ENCODE measurements at places on chromosomes 16 and 17.

DNA sequence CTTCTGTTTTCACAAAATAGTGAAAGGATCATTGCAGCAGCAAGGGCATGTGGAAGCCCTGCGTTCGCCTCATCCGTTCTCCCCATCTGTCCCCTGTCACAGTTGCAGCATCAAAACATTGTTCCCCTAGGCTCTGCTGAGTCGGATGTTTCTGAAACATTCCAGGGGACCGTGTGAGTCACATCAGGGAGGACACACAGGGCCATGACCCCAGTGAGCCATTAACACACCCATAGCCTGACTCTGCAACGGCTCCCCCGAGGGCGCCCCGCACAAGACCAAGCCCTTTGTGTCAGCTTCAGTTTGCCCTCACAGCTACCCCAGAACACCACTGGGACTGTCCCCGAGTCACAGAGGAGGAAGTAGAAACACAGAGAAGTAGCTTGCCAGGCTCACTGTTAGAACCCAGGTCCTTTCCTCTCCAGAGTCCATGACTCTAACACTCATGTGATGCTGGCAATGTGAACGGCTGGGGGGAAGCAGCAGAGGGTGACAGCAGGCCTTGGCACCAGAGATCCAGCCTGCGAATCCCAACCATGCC, 63.3 kb upstream of the HSBP1 start:
- DNase-seq = peak; percentile 35

DNA sequence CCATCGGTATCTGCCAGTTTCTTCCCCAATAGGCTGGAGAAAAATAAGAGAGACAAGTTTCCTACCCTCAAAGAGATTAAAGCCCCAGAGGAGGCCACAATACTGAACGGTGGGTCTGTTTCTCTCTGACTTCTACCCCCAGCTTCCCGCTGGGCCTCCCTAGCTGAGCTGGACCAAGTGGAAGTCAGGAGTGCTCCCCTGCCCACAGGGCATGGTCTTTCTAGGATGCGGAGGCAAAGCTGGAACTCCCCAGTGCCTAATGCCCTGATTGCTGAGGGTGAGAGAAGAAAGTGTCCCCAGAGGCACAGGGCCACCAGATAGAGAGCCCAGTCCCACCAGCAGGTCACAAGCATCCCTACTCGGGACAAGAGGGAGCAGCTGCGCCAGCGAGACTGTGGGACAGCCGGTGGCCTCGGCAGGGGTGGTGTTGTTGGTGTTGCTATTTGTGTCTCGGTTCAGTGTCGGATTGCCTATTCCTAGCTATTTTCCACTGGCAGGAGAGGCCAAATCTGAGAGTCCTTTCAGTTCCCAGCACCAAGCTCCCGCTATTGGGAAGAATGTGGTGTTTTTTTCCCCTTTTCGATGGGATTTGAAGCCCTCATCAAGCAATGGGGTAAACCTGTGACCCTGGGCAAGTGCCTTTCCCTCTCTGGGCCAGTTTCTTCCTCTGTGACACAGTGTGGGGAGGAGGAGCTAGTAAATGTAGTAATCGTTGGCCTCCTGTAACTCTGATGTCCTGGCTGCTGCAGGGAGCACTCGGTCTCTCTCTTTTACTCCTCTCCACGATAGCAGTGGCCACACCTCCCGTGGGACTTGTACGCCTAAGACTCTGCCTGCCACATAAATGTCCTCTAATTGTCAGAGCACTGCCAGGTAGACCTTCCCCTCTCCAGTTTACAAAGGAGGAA, 22.5 kb upstream of the TBX2 start:
- peak; percentile 34 for DNase-seq

DNA sequence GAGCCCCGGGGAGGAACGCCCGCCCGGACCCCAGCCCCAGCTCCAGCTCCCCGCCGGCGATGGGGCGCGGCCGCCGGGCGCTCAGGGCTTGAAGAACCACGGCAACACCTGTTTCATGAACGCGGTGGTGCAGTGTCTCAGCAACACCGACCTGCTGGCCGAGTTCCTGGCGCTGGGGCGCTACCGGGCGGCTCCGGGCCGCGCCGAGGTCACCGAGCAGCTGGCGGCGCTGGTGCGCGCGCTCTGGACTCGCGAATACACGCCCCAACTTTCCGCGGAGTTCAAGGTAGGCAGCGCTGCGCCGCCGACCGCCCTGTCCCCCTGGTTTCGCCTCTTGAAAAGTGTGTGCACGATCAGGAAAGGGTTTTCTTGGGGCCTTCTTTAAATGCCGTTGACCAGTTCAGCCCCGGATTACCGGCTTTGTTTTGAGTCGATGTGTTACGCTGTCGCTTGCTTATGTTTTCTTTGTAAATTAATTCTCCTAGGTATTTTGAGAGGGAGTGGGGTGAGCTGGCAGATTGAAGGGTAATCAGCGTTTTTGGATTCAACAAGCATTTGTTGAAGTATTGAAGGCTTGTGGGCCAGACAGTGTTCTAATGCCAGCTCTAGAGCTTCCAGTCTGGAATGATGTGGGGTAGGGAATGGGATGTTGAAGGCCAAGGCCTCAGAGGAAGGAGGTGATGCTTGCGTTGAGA, 681 bp downstream of the USP43 start:
- peak; percentile 39 for DNase-seq

DNA sequence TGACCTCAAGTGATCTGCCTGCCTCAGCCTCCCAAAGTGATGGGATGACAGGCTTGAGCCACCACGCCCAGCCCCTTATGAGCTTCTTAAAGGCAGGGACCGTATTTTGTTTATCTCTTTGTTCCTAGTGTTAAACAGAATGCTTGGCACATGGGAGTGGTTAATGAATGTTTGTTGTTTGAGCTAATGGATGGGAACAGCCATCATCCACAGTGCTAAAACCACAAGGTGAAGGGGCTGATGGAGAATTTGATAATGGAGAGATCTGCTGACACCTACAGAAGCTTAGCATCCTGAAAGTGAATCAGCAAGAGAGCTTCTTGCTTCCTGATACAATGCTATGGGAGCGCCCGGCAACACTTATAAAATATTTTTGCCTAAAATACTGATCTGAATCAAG, 8.6 kb upstream of the CDH1 start:
- no peak for DNase-seq

- peak; percentile 87 for DNase-seq
Observed at GRCh38 chr16:67406111-67406971, 9.9 kb downstream of the ZDHHC1 start.

DNA sequence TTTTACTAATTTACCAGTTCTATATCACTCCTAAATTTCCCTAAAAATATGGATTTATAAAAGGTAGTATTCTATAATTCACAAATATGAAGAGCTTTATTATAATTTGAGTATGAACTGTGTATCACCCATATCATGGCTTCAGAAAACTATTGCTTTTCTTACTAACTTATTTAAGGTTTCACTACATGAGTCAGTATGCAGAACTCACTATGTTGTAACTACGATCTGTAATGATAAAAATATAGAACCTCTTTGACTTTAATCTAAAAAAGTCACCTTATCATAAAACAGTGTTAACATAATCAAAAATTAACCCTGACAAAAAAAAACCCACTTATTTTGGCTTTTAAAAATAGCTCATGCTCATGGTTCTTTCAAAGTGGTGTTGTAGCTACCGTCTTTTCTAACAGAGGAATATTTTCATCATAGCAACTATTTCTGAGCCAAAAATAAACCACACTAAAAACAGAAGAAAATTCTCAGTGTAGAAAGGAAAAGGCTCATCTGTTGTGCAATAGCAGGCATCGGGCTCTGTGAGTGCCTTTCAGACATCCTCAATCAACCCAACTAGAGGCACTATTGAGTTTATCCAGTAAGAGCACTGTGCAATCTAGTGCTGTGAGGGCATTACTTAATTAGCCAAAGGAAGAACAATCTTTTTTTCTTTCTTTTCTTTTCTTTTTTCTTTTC, 42.1 kb downstream of the ITGAM start:
- no peak for DNase-seq

DNA sequence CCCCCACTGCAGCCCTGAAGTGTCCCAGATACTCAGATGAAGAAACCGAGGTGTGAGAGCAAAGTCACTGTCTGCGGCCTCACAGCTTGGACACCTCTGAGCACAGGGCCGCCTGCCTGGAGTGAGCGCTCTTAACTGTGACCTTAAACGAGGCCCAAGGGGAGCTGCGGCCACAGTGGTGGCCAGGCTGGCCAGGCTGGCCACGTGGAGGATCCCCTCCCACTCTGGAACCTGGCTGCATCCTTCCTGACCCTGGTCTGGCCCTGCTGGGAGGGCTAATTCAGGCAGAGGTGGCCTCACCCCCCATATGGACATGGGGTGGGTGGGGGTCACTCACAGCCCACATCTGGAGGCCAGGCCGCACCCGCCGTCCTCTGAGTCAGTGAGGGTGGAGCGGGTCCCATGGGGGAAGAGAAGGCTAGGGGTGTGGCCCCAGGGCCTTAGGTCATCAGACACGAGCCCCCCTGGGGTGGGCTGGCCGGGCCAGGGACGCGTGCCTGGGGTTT, 6.6 kb downstream of the VASN start:
- peak; percentile 57 for DNase-seq

GRCh38 chr16:67163164-67163998, 1.2 kb upstream of the HSF4 start:
- peak; percentile 34 for DNase-seq

Data from femur (tissue), 1 donor.